ENCODE measurements at places on chromosomes 1 and 21.

DNA sequence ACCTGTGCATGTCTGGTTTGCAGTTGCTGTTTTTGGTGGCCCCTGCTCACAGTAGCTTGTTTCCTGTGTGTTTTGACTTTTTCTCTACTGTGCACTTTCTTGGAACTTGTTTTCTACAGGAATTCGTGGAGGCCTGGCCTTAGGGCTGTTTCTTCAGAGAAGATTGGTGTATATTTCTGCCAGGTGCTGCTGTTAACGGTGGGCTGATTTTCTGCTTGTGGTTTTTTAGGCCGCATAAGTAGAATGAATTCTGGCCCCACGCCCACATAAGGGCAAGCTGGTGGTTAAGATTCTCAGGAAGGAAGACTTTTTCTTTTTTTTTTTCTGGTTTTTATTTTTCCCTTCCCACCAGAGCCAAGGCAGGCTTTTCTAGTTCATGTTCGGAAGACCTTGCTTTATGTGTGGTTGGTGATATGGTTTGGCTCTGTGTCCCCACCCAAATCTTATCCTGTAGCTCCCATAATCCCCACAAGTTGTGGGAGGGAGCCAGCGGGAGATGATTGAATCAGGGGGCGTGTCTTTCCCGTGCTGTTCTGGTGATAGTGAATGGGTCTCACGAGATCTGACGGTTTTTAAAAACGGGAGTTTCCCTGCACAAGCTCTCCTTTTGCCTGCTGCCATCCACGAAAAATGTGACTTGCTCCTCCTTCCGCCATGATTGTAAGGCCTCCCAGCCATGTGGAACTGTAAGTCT is 71.5 kb upstream of the DISP3 start:
- peak; percentile 38 for DNase-seq

GRCh38 chr1:81542196-81542595 is 258.5 kb upstream of the ADGRL2 start:
- no peak for DNase-seq

DNA sequence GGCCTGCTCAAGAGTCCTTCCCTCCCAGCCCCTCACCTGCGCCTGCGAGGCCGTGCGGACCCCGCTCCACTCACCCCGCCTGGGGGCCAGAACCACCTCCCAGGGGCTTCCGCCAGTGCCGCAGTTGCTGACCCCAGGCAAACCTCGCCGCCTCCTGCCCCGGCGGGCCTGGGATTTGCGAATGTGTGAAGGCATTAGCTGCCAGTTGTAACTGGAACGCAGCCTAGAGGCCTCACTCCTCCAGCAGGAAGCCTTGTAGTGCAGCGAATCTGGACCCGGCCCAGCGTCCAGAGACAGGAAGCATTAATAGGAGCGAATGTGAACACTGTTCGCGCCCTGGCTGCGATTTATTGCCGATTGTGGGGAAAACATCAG is 140.9 kb upstream of the ARHGEF16 start:
- DNase-seq, result no peak

- DNase-seq, result no peak
Observed at GRCh38 chr1:65250826-65251225, 58.5 kb upstream of the DNAJC6 start.

DNA sequence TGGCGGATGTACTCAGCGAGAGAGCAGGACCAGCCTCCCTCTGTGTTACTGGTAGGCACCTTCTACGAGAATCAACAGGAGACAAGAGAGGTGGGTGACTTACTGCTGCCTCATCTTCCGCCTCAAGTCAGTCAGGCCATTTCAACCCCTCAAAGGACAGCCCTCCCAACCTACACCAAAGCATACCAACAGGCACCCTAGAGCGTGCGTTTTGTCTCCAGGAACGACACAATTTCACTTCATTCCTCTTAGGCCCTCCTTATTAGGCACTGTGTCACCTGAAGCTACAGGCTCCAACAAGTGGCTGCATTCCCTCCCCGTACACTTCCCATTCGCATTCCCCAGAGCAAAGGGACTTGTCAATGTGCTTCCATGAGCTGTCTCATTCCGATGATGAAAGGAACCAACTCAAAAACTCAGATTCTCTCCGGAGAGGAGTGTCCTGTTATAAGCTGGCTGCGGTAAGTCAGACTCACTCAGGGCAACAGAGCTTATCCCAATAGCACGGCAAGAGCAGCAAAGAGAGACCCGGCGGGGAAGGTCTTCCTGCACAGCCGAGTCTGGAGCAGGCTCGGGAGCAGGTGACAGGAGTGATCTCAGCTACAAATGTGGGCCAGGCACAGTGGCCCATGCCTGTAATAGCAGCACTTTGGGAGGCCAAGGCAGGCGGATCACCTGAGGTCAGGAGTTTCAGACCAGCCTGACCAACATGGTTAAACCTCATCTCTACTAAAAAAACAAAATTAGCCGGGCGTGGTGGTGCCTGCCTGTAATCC is 120.6 kb upstream of the IFFO2 start:
- DNase-seq, result no peak

DNA sequence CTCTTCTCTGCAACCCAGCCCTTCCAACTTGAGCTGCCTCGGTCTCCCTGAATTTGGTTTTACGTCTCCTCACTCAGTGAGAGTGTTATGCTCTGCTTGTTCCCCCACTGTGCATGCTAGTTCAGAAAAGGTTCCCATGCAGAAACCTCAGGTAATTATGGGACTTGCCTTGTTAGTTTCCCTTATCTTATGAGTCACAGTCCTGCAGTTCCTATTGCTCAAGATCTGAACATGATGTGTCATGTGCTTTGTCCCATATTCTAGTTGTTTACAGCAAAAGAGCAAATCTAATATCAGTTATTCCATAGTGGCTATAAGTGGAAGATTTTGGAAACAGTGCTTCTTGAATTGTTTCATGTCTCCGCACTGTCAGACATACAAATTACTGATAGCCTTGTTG is 74.4 kb downstream of the DUSP10 start:
- DNase-seq, result peak; percentile 14

GRCh38 chr21:25179116-25179515 is 428.2 kb downstream of the MRPL39 start:
- DNase-seq, result no peak

GRCh38 chr1:242651817-242652216 is 127.3 kb upstream of the PLD5 start:
- no peak for DNase-seq

- no peak for DNase-seq
Observed at GRCh38 chr1:208835097-208835463, 590.9 kb upstream of the PLXNA2 start.

DNA sequence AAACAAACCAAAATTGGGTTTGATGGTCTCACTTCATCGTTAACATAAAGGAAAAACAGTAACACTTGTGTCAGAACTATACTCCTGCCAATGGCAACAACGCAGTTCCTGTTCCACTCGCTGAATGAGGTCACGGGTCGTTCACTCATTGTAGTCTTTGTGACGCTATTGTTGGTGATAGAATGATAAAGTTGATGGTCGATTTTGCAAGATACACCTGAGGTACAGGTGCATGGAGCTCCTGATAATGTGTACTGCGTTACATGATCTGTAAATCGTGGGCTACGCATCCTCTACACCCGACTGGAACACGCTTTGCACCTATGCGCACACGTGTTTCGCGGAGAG is 391 bp upstream of the CENPS start:
- DNase-seq, result peak; percentile 28

- no peak for DNase-seq
Observed at GRCh38 chr1:198519639-198520501, 20.6 kb downstream of the ATP6V1G3 start.

DNA sequence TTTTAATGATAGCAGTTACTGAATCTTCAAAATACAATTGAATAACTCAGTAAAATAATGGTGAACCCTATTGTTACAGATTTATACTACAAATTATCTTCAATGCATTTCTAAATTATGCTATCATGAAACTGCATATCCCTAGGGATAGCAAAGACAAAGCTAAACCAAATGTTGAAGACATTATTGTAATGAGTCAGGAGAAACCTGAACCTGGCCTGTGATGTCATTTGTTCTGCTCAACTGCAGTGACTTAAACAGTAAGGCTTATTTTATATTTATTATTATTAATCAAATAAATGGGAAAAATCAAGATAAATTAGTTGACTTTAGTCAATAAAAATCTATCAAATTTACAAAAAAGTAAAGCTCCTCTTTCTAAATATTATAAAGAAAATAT is 100.3 kb downstream of the UCHL5 start:
- DNase-seq, result no peak

DNA sequence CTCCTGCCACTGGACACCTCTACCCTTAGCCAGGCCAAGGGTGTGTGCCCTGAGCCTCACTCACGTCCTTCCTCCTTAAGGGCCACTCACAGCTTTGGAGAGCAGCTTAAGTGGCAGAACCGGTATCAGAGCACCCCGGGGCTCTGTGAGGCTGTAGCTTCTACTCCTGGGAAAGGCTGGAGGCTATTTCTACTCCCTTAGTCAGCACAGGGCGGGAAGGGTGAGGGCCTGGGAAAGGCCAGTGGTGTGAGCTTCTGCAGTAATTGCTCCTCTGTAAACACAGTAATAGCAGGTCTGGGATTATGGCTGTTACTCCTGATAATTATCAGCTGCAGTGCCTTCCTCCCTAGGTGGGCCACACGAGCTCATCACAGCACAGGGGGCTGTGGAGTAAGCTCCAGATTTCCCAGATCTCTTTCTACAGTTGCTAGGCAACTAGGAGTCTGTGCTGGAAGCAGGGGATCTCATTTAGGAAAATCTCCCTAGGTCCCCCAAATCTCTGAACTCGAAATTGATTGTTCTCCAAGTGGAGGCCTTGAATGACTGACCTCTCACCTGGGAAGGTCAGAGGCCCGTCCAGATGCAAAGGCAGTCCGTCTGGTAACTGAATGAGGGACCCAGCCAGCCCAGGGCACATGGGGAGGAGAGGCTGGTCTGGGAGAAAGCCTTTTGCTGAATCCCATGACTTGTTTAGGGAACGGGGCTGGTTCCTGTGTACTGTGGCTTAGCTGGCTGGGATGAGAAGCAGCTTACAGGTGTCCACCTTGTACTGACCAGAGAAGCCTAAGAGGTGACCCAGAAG is 29.3 kb downstream of the IER5 start:
- DNase-seq, result no peak

DNA sequence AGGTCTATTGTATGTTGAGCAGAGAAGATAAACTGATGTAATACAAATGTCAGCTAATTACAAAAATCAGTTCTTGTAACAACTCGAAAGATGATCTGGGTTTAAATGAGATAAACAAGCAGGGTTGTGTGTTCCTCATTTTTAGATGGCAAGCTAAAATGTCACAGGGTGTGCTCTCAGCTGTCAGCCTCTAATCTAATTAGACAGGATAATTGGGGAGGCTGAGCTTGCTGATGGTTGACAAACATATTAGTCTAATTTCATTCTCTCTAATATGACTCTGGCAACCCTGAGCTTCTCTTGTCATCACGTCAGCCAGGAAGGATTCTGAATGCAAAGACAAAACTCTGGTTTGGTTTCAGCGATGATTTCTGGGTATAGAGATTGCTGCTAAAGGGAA is 335.3 kb upstream of the KAZN start:
- no peak for DNase-seq

Data from hematopoietic multipotent progenitor cell treated with erythropoietin and hydrocortisone succinate and interleukin-3 and kit ligand, for 8 days (in vitro differentiated cells).